ENCODE measurements at places on chromosomes 6 and 20. TPM values are rescaled to one million over a fixed set of nuclear protein-coding genes. Genes with fewer than 3 reads are reported as not detected.

DNA sequence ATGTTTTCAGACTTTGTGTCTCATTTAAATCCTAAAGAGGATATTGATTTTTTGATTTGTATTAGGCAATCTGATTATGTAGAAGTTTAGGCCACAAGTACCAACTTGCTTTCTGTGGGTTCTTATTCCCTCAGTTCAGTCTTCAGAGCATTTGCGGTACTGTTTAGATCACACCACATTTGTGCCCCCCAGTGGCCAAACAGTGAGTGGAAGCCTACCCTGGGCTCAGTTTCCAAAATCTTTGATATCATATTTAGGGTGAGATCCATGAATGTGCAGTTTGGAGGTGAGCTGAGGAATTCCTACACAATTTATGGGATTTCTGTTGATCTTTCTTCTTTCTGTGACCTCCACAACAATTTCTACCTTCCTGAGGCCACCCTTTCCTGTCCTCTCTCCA, 92.3 kb upstream of the FUT9 start:
- no peak for DNase-seq

GRCh38 chr6:108744996-108745395, 103.2 kb upstream of the ARMC2 start:
- no peak for DNase-seq

DNA sequence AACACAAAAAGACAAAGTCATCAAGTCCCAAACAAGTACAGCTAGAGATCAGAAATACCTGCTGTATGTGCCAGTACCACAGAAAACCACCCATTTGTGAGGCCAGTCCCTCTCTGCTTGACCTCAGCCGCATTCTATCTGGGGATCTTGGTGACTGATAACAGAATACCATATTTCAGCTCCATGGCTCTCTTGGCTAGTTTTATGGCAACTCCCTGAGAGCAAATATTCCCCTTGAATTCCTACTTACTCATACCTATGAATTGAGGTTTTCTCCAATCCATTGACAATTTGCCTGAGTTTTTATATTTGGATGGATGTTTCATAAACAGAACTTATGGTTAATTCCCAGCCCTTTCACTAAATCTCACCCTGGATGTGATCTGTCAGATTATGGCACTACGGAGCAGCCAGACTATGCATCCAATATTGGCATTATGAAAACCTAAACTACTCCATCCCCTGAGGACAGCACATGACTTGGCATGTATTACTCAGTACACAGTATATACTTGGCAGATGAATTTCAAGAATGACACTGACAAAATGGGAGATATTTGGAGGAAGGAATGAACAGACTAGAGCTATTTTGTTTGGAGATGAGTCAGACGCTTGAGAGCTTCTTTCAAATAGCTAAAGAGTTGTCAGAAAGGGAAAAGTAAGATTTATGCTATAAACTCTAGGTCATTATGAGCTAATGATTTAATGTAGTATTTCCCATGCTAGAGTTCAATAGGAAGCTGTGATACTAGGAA, 95.7 kb downstream of the PRDM1 start:
- DNase-seq, result peak; percentile 52

DNA sequence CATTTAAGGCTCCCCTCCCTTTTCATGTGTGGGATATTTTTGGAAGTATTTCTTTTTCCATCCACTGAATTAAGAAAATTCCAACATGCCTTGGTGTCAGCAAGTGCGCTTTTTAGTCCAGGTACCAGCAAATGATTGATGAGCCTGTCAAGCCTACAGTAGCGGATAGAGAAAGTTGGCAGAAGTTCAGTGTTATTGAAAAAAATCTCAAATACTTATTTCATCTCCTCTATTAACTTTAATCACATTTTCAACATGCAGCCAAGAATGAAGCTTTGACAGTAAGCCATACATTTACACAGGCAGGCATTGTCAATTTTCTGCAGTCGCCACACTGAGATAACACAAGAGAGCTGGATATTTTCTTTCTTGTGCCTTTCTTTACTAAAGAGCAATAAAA, 50.4 kb downstream of the BLOC1S5 start:
- DNase-seq, result no peak

GRCh38 chr20:58071298-58071697, 157.2 kb downstream of the ANKRD60 start:
- no peak for DNase-seq

DNA sequence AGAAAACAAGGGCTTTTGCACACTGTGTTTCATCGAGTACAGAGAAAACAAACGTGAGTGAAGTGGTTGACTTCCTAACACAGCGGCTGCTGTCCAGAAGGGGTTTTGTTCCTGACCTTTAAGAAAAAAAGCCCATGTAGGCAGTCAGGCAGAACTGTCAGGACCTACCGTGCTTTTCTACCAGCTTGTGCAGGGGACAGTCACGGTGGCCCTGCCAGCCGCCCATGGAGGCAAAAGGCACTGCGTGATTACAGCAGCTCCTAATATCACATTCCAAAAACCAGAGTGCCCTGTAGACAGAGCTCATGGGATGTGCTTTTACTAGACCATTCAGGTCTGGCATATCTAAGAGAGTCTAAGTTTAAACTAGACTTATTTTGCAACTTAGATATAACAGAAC, 12.2 kb downstream of the TNFAIP3 start:
- no peak for DNase-seq

DNA sequence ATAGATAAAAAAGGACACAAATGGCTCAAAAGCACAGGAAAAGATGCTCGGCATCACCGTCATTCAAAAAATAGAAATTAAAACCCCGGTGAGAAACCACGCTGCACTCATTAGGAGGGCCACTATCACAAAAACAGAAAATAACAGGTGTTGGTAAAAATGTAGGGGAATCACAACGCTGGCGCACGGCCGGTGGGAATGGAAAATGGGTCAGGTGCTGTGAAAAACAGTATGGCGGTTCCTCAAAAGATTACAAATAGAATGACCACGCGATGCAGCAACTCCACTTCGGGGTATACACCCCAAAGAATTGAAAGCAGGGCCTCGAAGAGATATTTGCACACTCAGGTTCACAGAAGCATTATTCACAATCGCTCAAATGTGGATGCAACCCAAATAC, 28.3 kb downstream of the NPEPL1 start:
- no peak for DNase-seq

DNA sequence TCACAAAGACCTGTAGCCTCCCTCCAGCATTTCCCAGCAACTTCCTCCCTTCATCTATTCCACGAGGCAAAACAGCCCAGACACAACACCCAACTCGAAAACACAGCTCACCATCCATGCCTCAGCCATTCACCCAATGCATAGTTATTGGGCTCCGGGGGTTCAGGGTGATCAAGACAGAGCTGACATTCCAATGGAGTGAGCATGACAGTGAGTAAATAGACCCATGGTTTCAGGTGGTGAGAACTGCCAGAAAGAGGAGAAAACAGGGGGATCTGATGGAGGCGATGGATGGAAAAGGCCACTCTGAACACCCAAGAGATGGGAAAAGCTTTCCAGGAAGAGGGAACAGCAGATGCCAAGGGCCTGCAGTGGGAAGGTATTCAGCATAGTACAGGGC, 5.9 kb downstream of the CASS4 start:
- DNase-seq, result no peak

- DNase-seq, result no peak
Measured at GRCh38 chr6:114115652-114116051, 144.7 kb upstream of the HDAC2 start.

DNA sequence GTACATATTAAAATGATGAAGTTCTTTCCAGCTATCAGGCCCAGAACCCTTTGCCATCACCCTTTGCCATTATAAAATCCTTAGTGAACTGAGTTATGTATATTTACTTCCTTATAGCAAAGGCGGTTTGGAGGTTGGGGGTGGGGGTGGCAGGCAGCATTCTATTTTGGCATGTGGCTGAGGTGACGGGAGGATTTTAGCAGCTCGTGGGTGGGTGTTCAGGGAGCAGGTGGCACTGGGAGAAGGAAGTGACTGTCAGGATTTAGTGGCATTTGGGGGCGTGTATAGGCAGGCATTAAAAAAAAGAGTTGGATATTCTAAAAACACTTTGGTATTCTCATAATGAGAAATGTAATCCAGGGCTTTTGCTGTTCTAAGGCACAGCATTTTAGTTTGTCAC, 150.7 kb downstream of the RIMS1 start:
- no peak for DNase-seq

GRCh38 chr20:17666481-17666880, 15.6 kb downstream of the RRBP1 start:
- DNase-seq, result no peak

- no peak for DNase-seq
Measured at GRCh38 chr6:51167468-51167867, 348.8 kb downstream of the TFAP2B start.

DNA sequence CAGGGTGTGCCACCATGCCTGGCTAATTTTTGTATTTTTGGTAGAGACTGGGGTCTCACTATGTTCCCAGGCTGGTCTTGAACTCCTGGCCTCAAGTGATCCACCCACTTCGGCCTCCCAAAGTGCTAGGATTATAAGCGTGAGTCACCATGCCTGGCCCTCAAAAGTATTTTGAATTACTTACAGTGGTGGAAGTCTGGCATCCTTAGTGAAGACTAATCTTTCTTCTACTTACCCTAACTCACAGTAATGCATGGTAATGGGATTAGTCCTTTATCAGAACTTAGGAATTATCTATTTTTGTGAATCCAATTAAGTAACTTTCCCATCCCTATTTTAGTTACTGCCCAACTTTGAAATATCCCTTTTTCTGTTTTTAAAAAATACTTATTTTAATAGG, 3.9 kb downstream of the RWDD1 start:
- no peak for DNase-seq

DNA sequence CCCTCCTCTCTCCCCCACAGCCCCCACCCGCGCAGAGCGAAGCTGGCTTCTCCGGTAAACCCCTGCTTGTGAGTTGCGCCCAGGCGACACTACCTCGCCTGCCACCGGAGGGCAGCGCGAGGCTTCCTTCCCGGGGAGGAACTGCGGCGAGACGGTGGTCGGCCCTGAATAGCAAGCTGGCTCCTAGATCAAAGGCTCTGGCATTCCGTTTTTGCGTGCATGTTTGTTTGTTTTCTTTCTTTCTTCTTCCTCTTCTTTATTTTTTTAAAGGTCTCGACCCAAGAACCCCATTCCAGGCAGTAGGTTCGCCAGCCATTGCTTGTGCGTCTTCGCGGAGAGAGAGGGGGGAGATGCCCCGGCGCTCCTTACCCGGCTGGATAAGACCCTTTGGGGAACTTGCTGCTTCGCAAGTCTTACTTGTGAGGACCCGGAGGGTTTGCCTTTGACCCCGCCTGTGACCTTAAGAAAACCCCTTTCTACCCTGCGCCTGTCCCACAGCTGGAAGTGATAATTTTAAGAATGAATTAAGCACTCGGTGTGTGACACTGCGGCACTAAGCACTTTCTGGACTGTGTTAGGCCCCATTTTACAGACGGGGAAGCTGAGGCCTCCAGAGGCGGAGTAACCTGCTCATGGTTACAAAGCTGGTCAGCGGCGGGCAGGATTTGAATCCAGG, 92.7 kb upstream of the SIRPA start:
- DNase-seq, result no peak

- DNase-seq, result peak; percentile 10
Measured at GRCh38 chr6:168088161-168089053, 9.4 kb upstream of the FRMD1 start.

GRCh38 chr6:25007269-25007699, 71.5 kb upstream of the RIPOR2 start:
- DNase-seq, result no peak

GRCh38 chr20:53349730-53350129, 243.9 kb downstream of the ZNF217 start:
- no peak for DNase-seq

GRCh38 chr6:105733556-105734162, 330.8 kb upstream of the PREP start:
- DNase-seq, result no peak

DNA sequence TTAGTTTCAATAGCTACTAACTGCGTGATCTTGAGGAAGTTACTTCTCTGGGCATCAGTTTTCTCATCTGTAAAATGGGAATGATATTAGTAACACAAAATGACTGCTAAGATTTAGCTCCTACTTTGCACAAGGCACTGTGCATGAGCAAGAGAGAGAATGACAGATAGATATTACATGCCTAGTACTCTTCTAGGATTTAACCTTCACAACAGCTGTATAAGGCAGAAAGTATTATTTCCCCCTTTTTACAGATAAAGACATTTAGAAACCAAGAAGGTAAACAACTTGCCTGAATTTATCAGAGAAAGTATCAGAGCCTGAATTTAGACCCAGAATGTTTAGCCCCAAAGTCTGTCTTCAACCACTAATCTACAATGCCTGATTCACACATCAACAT, 281.6 kb downstream of the KHDC1L start:
- DNase-seq, result no peak

- DNase-seq, result no peak
Measured at GRCh38 chr6:87714093-87714842, 12.2 kb upstream of the AKIRIN2 start.

MYLK2 gene
- polyA plus RNA-seq, result 0.10 TPM

PRR18 gene
- not detected for polyA plus RNA-seq

TSHZ2 gene
- not detected for polyA plus RNA-seq

RNF39 gene
- polyA plus RNA-seq, result not detected

RIPOR3 gene
- polyA plus RNA-seq, result 1.2 TPM

SULF2 gene
- 10.7 TPM for polyA plus RNA-seq

PHACTR3 gene
- polyA plus RNA-seq, result not detected

TTLL9 gene
- 0.18 TPM for polyA plus RNA-seq

LGSN gene
- polyA plus RNA-seq, result not detected

PRDM13 gene
- not detected for polyA plus RNA-seq

SCRT2 gene
- not detected for polyA plus RNA-seq

SAMD3 gene
- 0.40 TPM for polyA plus RNA-seq

RAET1L gene
- not detected for polyA plus RNA-seq

PSORS1C1 gene
- 4.9 TPM for polyA plus RNA-seq
